ENCODE measurements at places on chromosomes 6 and 20.
A peak's percentile ranks its signal among the peaks of the same experiment; 100 is the strongest.

DNA sequence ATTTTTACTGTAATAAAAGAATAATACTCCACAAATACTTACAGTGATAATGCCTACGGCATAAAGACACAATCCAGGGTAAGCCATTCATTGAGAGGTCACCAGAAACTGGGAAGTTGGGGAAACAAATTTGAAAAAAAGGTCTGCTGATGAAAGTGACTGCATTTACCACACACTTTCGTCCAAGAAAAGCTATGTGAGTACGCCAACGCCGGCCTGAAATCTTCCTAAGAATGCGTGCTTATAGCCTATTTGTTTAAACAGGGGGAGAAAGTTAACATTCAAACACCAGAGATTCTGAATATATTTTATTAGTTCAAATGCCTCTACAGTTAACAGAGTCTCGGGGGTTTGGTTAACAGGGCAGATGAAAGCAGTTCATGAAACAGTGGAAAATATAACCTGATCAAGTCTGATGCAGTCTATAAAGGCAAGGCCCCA lies 657 bp upstream of the LTV1 start:
- DNase-seq, result no peak

DNA sequence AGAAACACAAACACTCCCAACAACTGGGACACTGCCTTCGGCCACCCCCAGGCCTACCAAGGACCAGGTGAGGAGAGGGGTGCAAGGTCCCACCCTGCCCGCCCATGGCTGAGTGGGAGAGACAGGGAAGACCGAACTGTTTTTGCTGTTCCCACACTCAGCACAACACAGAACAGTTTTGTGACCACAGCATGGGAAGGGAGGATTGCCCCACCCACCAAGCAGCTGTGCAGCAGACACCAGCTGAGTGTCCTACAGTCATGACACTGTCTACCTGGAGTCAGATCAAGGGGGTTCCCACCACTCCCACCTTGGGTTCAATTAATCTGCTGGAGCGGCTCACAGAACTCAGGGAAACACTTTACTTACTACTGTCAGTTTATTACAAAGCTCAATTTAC lies 73.9 kb downstream of the SNX9 start:
- DNase-seq, result no peak

- DNase-seq, result no peak
Observed at GRCh38 chr20:12702312-12702711, 306.5 kb upstream of the SPTLC3 start.

GRCh38 chr6:33430991-33431879 lies 11.4 kb downstream of the SYNGAP1 start:
- DNase-seq, result peak; percentile 81

GRCh38 chr6:101777646-101778045 lies 384.1 kb downstream of the GRIK2 start:
- DNase-seq, result no peak

GRCh38 chr20:34618676-34619075 lies 58.2 kb downstream of the PIGU start:
- no peak for DNase-seq

DNA sequence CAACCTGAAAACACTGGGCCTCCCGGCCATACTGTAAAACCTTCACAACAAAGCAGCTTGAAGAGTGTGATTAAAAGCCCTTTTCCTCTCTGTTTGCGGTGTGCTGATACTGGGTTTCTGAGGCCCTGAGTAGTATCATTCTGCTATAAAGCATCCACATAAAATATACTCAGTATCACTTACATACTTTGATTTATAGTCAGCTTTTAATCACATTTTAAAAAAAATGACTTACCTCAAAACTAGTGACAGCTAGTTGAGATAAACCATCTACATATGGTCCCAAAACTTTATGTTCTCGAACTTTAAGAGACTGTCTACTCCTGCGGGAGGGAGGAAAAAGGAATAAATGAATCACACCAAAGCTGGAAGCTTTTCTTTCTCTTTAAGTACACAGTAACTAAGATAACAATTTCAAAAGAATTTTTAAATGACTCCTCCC lies 135.7 kb downstream of the KIF13A start:
- DNase-seq, result no peak

DNA sequence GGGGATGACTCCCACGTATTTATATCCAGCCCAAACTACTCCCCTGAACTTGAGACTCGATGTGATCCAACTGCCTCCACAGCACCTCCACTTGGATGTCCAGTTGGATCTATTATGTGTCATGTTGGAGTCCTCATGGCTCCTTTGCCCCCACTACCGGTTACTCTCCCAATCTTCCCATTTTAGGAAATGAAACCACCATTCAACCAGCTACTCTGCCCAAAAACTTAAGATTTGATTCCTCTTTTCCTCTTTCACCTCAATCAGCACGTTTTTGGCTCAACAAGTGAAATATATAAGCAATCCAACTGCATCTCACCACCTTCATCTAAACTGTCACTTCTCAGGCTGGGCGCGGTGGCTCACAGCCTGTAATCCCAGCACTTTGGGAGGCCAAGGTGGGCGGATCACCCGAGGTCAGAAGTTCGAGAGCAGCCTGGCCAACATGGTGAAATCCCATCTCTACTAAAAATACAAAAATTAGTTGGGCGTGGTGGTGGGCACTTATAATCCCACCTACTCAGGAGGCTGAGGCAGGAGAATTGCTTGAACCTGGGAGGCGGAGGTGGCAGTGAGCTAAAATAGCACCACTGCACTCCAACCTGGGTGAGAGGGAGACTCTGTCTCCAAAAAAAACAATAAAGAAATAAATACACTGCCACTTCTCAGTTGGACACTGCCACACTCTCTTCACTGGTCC lies 3.4 kb downstream of the AHCY start:
- DNase-seq, result no peak

DNA sequence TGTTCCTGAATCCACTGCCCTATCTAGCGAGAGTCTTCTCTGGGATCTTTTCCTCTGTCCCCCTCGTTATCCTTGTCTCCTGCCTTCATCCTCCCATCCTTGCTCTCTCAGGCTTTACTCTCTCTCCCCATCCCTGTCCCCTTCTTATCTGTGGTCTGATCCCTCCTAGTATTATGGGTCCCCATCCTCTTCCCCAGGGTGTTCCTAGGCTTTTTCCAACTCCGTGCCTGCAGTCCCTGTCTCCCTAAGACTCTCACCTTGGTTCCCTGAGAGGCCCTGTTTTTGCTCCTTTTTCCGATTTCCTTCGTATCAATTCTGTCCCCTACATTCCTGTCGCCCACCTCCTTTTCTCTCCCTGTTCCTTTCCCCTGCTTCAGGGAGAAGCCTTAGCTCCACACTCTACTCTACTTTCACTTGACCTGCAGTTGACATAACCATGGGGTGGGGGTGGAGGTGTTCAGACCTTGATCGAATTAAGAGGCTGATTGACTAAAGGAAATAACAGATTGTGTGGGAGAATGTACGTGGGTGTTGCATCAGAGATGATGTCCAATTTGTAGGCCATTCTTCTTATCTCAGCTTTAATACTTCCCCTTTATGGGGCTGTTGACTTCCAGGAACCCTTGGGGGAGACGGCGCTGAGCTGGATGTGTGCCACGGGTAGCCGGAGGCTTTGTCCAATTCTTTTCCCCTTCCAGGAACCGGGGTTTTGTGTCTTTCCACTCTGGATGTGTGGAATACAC lies 905 bp downstream of the PPARD start:
- DNase-seq, result peak; percentile 6

DNA sequence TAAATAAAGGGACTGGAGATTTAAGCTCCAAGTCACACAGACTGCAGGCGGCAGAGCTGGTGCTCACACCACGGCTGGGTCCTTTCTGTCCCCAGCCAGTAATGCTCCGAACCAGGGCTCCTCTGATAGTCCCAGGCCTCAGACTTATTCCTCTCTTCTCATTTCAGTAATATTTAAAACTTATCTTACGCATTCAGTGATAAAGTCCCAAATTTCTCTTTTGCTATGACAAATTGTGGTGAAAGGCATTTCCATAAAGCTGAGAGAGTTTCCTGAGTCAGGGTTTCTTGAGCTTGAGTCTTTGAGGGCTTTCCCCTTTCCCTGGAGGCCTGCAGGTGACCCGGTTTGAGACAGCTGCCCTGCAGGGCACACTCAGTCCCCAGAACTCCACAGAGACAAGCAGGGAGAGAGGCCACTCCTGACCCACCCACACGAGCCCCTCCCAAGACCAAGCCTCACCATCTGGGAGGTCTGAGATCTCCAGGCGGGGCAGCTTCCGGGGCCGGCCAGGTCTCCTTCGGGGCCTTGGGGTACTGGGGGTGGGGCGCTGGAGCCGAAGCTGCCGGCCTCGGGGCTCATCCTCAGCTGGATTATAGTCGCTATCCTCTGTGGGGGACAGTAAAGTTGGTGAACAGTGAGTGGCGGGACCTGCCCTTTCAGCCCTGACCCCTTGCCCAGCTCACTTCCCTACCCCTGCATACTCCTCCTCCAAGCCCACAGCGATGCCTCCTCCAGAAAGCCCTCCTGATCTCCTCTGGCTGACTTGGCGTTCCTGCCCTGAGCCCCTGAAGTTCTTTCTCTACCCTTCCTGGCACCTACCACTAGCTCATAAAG lies 6.6 kb downstream of the ZNF335 start:
- no peak for DNase-seq

GRCh38 chr6:25700761-25701160 lies 48.7 kb downstream of the SCGN start:
- peak; percentile 65 for DNase-seq

GRCh38 chr6:158188591-158188990 lies 20.4 kb downstream of the GTF2H5 start:
- no peak for DNase-seq

GRCh38 chr6:32188381-32189068 lies 1.5 kb downstream of the PBX2 start:
- DNase-seq, result peak; percentile 49

DNA sequence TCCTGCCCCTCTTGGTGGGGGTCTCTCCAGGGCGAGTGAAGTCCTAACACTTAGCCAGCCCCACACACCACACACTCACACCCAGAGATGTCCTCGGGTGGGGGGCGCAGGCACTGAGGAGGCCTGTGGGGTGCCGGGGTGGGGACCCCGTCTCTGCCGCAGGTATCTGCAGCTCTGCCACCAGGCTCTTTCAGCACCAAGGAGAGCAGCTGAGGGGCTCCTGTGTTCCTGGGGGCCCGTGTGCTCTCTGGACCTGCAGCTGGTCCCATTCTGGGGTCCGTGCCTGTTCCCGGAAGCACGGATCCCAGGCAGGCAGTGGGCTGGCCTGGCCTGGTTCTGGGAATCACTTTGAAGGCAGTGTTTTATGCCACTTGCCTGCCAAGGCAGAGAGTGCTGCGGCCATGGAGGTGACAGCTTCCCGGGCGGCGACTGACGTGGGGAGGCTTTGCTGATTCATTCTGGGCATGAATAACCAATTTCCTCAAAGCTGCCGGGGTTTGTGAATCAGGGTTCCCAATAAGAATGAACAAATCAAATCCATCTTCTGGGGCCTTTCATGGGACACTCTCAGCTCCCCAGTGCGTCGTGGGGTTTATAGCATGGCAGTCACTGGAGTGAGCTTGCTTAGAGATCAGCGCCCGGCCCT lies 54.4 kb upstream of the SLCO4A1 start:
- DNase-seq, result no peak

GRCh38 chr6:42306439-42307140 lies 88.9 kb upstream of the MRPS10 start:
- no peak for DNase-seq

- DNase-seq, result no peak
Observed at GRCh38 chr20:47198254-47198671, 158.2 kb downstream of the ZMYND8 start.

DNA sequence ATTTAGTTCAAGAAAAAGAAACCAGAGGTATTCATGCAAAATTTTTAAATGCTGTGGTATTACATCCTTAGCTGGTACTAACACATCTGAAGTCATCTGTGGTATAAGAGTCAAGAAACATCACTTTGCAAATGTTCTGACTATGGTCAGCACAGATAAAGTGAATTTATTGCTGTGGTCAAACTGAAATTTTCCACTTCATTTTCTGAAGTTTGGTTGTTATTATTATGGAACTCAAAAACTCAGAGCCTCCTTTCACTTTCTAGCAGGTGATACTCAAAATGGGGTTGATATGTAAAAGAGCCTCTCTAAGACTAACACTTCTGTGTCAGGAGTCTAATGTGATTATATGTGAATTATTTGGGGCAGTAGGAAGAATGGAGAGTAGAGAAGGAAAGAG lies 257.8 kb downstream of the RNGTT start:
- DNase-seq, result no peak

GRCh38 chr6:166435574-166435973 lies 52.8 kb upstream of the MPC1 start:
- DNase-seq, result peak; percentile 33

GRCh38 chr6:34393191-34393965 lies 909 bp upstream of the NUDT3 start:
- DNase-seq, result no peak

DNA sequence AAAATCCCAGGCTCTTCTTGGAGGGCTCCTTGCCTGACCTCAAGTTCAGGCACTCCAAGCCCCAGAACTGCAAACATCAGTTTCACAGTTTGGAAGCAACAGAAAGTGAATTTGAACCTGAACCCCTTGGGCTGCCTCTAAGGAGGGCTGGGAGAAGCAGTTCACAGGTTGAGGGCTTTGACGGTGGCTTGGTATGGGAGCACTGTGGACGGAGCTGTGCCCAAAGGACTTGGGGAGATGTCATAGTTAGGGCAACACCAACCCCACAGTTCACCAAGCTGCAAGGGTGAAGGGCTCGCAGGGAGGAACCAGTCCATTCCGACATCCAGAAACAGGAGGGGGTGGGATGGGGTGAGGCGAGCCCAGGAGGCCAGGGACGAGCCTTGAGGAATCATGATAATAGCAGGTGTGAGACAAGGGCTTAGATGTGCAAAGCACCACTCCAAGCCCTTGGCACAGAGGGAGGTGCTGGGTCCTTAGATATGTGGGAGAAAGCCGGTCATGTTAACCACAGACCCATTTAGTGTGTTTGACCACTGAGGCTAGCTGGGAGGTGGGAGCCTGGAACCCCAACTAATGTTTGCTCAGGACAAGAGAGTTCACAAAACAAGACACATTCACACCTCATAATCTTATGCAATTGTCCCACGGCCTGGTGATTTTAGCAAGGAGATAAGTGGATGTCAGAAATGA lies 4.3 kb downstream of the CEBPB start:
- no peak for DNase-seq

DNA sequence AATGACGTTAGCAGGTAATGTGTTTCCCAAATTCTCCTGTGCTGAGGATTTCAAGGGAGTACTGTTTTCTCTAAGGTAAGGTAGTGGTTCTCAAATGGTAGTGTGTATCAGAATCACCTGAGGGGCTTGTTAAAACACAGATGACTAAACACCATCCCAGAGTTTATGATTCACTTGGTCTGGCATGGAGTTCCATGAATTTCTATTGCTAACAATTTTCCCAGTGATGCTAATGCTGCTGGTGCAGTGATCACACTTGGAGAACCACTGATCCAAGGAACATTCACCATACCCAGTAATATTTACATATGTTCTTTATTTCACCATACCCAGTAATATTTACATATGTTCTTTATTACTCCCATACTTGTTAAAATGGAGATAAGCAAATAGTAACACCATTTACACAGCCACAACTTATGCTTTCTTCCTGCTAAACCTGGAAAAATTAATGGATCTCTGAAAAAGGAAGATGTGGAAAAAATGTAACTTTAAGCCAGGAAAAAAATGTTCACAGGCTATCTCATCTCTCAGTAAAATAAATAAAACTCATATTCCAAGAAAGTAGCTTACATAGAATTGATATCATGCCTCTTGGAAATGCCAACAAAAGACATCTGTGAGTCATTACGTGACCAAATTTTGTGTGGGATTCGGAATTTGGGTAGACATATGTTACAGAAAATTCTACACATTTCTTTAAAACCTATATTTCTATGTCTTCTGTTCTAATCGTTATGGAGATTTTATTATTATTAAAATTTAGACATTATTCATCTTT lies 129.5 kb downstream of the MMUT start:
- no peak for DNase-seq
